ENCODE measurements at places on chromosomes 12 and 14. TPM values are rescaled to one million over a fixed set of nuclear protein-coding genes. Genes with fewer than 3 reads are reported as not detected.

DNA sequence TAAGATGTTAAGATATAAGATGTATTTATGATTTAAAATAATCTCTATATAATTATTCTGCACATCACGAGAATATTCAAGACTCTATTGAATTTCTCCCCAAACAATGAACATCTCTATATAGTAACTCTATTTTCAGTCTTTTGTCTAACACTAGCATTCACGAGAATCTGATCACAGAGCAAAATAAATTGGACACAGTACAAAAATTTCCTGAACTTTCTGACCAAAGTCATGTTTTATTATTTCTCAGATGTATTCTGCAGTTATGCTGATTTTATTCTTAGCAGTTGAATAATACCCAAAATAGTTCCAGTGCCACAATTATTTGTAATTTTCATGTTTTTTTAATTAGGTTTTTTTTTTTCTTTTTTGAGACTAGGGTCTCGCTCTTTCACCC is 19.6 kb downstream of the EPS8 start:
- no peaks in the 10 kb centered on the region for H3K27me3 ChIP-seq
- H3K4me1 ChIP-seq = peaks cover 11% of the 10 kb centered on the region
- no peak overlapping the region for H3K27ac ChIP-seq

GRCh38 chr12:122021193-122021821 is 377 bp upstream of the BCL7A start:
- peaks cover 8% of the 10 kb centered on the region for H3K27me3 ChIP-seq
- H3K4me3 ChIP-seq = peak overlapping the region; percentile 83
- no peak for DNase-seq
- H3K4me1 ChIP-seq = peaks cover 28% of the 10 kb centered on the region
- no peaks in the 10 kb centered on the region for H3K36me3 ChIP-seq

The PKP2 gene
- 34.4 TPM for total RNA-seq

The KIF21A gene
- 11.1 TPM for total RNA-seq

DNA sequence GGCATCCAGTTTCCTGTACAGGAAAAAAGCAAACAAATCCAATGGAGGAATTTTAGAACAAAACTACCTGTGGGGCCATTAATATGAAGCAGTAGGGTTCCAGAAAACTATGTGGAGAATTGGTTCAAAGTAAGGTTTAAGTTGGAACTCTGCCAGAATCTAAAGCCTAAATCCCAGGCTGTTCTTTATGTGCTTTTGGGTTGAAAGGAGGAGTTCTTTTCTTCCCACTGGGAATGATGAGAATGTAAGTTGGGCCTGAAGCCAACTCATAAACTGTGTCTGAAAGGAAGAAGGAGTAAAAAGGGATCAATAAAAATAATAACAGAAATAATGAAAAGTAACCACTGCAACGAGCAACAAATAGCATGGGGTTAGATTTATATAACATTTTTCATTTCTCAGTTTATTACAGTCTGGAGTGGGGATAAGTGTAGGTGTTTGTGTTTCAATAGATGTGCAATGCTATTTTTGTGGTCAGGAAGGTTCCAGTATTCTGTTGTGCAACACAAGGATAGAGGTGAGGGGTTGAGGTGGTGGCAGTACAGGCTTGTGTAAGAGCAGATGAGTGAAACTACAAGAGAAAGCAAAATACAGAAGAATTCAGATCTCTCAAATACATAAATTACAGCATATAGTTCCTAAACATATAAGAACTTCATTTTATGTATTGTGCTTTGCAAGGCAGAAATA is 373.6 kb downstream of the EMP1 start:
- no peaks in the 10 kb centered on the region for H3K27me3 ChIP-seq
- H3K4me3 ChIP-seq = no peak overlapping the region
- H3K27ac ChIP-seq = no peak overlapping the region
- no peaks in the 10 kb centered on the region for H3K36me3 ChIP-seq
- no peak for DNase-seq

The SPIC gene
- not detected for total RNA-seq

DNA sequence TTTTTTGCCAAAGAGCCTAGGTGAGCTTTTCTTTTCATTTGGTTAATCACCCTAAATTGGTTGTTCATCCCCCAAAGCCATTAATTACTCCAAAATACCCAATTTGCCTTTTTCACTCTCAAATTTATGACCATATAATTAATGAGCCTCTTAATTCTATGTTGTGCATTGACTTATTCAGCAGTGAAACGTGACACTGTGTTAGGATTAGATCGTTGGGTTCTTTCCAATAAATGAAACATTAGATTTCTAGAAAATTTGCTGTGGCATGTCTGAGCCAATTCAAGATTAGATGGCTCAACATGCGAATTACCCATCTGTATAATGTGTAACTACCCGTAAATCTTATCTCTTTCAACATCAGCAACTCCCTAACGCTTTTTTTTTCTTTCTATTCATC is 273.4 kb downstream of the BMP4 start:
- no peak overlapping the region for H3K27ac ChIP-seq
- no peaks in the 10 kb centered on the region for H3K36me3 ChIP-seq
- H3K27me3 ChIP-seq = no peaks in the 10 kb centered on the region
- DNase-seq = no peak
- no peaks in the 10 kb centered on the region for H3K4me1 ChIP-seq

- no peaks in the 10 kb centered on the region for H3K27me3 ChIP-seq
- peak overlapping the region; percentile 87 for H3K27ac ChIP-seq
- H3K4me3 ChIP-seq = no peak overlapping the region
- no peaks in the 10 kb centered on the region for H3K36me3 ChIP-seq
- peaks cover 88% of the 10 kb centered on the region for H3K4me1 ChIP-seq
Observed at GRCh38 chr12:96236221-96236822, 42.1 kb downstream of the ELK3 start.

DNA sequence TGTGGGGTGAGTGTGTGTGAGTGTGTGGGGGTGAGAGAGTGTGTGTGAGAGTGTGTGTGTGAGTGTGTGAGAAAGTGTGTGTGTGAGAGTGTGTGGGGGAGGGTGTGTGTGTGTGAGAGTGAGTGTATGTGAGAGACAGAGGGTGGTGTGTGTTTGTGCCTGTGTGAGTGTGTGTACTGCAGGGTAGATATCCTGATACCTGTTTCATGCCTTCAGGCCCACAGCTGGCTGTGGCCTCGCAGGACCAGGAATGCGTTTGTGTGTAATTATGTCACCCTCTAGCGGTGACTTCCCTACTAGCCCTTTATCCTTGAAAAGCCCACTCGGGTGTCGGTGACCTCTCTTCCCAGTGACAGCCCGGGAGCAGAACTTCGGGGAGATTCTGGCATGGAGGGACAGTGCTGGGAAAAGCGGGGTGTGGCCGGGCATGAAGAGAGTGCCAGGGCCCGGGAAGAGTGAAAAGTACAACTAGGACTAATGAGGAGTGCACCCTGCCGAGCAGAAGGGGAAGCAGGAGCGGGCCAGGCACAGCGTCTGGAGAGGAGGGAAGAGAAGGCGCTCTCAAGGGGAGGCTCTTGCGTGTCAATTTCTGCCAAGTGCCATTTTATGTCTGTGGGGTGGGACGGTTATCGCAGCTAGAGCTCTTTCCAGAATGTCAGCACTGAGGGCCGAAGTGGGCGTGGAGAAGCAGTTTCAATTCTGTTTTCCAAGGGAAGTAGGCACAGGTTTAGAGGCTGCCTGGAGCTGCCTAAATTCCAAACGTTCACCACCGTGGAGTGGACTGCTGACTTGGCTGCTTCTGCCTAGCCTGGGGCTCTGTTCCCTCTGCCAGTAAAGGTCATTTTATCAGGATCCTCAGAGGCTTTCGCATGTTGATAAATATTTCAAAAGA is 11.0 kb upstream of the FBXL14 start:
- DNase-seq = peak; percentile 94
- H3K27me3 ChIP-seq = no peaks in the 10 kb centered on the region

All from stomach (tissue), 19 donors.